Stimulated activated CD8-positive, alpha-beta memory T cell treated with anti-CD3 and anti-CD28 coated beads, Interleukin-7, amount 100 ng/mL, for 48 hours (primary cell): ENCODE measurements at places on chromosomes 6 and 20.

DNA sequence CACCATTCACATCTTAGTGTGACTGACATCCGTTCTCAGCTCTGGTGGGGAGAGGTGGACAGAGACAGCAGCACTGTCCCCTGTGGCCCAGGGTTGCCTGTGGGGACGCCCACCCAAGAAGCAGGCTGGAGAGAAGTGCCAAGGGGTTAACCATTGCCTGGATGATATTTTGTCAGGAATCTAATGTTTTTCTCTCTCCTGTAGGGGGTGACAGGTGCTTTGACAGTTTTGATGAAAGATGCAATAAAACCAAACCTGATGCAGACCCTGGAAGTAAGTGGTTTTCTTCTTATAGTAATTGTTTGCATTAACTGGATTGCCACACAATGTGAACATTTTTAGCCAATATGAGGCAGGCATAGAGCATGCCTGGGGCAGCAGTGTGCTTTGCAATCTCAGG lies 99.3 kb downstream of the MTHFD1L start:
- DNase-seq = no peak

DNA sequence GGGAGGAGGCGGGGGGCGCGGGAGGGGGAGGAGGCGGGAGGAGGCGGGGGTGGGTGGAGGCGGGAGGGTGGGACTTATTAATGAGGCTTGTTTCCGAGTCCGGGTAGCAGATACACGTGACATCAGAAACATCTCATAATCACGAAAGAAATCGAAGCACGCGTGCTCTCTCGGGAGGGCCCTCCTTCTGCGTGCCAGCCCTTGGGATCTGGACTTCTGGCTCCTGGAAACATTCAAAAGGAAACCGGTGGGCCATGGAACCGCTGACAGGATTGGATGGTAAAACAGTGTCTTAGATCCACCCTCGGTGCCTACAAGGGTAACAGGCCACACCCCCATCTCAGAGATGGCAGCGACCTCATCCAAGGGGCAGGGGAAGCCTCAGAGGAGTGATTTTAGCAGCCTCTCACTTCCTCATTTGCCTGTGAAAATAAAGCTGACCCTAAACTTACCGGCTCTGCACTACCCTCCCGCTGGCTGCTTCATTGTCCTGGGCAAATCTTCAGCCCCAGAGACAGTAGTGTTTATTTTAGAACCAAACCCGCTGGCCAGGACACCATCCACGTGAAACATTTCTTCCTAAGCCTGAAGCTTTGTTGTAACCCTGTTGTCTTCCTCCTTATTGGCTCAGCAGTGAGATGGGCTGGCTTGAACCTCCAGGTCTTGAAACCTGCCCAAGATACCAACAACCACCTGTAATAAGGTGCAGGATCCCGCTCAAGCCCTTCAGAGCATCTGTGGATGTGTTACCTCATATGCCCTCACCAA lies 97.5 kb downstream of the PSMG4 start:
- peak; percentile 27 for DNase-seq

- DNase-seq = no peak
Measured at GRCh38 chr6:32935551-32936238, 5.1 kb downstream of the HLA-DMB start.

- no peak for DNase-seq
Measured at GRCh38 chr6:4164117-4164442, 28.7 kb upstream of the ECI2 start.

- no peak for DNase-seq
Measured at GRCh38 chr6:53259860-53260580, 88.7 kb downstream of the ELOVL5 start.

GRCh38 chr20:34705397-34706301 lies 1.5 kb downstream of the TP53INP2 start:
- DNase-seq = no peak

DNA sequence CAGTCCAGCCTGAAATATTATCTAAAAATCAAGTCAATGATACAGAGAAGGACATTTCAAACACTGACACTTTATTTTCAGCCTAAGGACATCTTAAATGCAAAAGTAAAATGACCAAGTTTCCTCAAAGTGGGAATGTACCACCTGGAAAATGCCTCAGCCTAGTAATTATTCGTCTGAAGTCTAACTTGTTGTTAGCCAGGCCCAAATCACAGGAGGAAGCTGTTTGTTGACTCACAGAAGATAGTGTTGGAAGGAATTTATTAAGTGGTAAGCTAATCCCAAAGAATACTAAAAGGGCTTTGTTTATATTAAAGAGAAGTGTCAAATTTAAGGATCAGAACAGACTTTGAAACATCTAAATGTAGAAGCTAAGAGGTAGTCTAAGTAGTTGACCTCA lies 2.5 kb downstream of the PDE7B start:
- DNase-seq = no peak

DNA sequence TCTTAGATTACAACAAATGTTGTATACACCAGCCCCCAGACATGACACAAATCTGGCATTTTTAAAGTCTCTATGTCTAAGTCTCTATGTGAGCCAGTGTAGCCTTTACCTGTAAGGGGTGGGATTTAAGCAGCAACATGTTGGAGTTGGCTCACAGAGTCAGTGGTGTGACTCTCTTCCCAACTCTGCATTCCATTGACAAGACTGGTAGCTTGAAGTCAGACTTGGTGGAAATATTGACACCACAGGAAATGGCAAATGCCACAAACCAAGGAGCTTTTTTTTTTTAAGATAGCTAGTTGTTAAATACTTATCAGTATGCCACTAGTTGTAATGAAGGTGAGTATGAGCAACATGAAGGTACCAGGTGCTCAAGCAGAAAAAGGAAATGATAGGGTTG lies 103.1 kb upstream of the SMLR1 start:
- DNase-seq = no peak

GRCh38 chr20:24998631-24999445 lies 6.3 kb upstream of the APMAP start:
- DNase-seq = no peak

DNA sequence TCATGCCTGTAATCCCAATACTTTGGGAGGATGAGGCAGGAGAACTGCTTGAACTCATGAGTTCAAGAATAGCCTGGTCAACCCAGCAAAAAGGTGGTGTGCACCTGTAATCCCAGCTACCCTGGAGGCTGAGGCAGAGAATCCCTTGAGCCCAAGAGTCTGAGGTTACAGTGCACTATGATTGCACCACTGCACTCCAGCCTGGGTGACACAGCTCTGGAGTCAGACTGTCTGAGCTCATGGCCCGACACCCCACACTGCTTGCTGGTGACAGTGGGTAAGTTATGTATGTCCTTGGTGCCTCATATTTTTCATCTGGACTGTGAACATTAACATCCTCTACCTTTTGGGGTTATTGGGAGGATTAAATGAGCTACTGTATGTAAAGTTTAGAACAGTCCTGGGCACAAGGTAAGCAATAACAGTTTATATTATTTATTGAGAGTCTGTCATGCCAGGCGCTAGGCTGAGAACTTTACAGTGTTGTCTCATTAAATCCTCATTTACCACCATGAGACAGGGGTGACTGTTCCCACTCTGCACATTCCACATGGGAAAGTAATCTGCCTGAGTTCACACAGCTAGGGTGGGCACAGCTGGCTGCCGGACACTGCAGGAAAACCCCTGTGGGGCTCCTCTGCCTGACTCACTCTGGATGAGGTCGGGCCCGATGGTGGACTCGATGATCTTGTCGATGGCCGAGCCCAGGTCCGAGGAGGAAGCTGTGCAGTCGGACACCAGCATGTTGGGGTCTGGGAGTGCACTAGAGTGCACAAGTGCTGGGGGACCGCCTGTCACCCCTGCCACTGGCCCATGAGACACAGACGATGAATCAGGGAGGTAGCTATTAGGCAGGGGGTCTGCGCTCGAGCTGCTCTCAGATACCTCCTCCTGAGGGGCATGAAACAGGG lies 2.9 kb downstream of the ZNF335 start:
- no peak for DNase-seq

GRCh38 chr20:3798373-3798768 lies 2.3 kb downstream of the CDC25B start:
- no peak for DNase-seq

DNA sequence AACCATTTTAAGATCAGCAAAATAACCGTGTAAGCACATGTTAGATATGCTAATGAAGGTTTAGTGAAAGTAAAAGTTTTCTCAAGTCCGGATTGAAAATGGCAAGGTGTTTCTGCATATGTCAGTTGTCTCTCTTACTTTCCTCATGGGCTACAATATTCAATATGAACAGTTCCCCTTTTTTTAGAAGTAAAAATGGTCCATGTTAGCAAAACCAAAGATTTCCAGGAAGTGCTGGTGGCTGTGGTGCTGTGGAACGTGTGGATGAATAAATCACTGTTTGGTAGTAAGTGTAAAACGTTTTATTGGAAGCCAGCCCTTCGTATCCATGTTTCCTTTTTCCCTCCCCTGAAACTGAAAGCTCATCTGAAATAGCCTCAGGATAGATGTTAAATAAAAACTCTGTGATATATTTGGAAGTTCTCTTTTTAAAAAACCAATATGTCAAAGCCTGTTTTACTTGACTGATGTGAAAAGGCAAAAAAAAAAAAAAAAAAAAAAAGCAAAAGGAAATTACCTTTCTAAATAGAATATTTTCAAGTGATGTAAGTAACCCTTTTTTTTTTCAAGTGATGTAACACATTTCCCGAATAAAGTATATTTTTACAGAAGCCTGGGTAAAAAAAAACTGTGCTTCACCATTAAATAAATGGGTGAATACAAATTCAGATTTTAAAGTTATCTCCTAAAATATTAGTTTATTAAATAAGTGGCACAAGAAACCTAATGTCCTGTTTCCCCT lies 41.9 kb downstream of the PLEKHG1 start:
- DNase-seq = no peak

- DNase-seq = no peak
Measured at GRCh38 chr20:41168281-41169161, 31.2 kb downstream of the PLCG1 start.

DNA sequence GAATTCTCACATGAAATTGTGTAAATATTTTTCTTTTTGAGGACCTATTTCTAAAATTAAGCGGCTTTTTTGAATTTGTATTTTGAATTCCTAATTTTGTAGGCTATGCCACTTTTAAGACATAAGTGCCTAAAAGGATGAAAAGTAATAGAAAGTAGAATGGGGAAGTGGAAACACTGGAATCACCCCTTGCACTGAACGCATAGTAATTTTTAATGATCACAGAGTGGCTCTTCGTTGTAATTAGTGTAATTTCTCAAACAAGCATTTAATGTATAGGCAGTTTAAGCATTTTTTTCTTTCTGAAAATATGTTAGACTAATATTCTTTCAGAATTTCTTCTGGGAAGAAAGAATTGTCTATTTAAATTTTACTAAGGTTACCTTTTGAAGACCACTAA lies 73.2 kb downstream of the ARID1B start:
- no peak for DNase-seq
